Stimulated activated CD8-positive, alpha-beta memory T cell treated with anti-CD3 and anti-CD28 coated beads, Interleukin-4, amount 100 ng/mL, for 1 hour (primary cell): ENCODE measurements at places on chromosomes 11 and 22.

DNA sequence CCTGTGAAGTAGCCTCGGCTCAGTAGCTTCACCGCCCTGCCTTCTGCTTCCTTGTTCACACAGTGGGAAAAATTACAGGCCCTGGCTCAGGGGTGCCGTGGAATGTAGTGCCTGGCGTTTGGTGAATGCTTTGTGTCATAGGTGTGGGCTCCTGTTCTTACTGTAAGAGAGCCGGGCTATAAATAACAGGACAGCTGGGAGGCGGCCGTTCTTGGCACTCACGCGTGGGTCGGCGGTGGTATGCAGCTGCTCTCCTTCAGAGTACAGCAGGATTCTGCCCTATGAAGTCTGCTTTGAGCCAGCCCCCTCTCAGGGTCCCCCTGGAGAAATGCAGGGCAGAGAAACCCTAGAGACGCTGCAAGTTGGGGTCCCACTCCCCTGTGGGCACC, 84.2 kb downstream of the CTTN start:
- no peak for DNase-seq

GRCh38 chr22:48083502-48083901, 1321.1 kb downstream of the TBC1D22A start:
- no peak for DNase-seq

- DNase-seq: no peak
Observed at GRCh38 chr11:66299186-66299585, 7.5 kb downstream of the TMEM151A start.

DNA sequence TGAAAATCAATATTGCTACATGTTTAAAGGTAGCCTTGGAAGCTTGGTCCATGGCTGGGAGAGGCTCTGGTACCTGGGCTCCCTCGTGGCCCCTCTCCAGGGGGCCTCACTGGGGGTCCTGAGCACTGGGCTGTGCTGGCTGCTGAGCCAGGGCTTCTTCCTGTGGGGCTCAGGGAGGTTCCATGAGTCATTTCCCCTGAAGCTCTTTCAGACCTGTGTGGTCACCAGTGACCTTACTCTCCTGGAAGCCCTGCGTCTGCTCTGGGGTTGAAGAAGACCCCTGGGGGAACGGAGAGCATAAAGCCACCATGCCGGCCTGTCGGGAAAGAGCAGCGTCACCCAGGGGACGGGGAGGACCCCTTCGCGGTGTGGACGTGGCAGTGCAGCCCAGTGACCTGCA, 389.0 kb downstream of the TBC1D22A start:
- DNase-seq: no peak

DNA sequence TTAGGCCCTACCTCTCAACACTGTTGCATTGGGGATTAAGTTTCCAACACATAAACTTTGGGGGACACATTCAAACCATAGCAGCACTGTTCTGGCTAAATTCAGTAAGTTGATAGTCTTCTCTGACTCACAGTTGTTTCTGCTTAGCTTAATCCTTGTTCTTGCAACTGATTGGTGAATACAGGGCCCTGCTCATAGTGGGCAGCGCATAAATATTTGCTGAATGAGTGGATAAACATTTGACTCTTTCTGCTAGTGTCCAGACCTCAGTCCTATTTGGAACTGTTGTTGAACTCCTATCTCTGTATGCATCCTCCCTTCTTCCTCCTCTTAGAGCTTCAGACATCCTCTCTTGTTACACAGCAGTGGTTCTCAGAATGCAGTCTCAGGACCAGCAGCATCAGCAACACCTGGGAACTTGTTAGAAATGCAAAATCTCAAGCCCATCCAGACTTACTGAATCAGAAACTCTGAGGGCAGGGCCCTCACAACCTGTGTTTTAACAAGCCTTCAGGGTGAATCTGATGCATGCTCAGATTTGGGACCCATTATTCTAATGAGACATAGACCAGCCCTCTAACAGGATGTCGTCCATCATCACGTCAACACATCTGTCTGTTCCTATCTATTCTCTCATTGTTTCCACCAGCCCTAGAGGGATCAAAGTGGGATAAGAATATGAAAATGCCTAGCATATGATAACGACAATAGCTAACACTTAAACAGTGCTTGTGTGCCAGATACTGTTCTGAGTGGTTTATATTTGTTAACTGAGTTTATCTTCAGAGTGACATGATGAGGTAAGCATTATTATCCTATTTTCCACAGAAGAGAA, 22.3 kb downstream of the SPON1 start:
- no peak for DNase-seq

- DNase-seq: no peak
Observed at GRCh38 chr11:32960553-32961164, 55.0 kb upstream of the DEPDC7 start.

GRCh38 chr11:84390441-84391078, 1104.4 kb upstream of the CCDC90B start:
- DNase-seq: no peak

DNA sequence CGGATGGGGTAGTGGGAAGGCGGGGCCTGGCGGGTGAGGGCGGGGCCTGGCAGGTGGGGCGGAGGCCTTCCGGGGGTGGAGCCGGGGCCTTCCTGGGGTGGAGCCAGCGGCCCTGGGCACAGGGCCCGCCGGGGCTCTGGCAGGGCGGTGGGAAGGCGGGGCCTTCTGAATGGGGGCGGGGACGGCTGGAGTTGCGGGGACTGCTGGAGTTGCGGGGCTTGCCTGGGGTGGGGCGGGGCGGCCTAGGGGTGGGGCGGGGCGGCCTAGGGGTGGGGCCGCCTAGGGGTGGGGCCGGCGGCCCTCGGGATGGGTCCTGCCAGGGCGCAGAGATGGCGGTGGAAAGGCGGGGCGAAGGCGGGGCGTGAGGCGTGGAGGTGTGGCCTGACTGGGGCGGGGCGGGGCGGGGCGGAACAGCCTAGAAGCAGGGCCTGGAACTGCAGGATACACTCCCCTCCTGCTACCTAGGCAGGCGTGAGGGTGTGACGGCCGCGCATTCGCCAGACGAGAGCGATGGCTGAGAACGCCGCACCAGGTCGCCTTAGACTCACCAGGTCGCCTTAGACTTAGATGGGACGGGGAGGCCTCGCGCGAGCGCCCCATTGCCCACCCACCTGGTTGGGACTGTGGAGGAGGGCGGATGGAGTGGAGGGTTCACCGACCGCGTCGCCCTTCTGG, 19.3 kb downstream of the RRP7A start:
- DNase-seq: peak; percentile 35

- DNase-seq: no peak
Observed at GRCh38 chr11:8023831-8024555, 36.9 kb downstream of the EIF3F start.

GRCh38 chr22:37407856-37408255, 19.4 kb downstream of the ELFN2 start:
- DNase-seq: no peak

- no peak for DNase-seq
Observed at GRCh38 chr11:47714554-47715081, 551 bp downstream of the AGBL2 start.

- DNase-seq: no peak
Observed at GRCh38 chr22:26321469-26321913, 107.6 kb upstream of the ASPHD2 start.

- peak; percentile 46 for DNase-seq
Observed at GRCh38 chr22:36853407-36854099, 7.3 kb upstream of the NCF4 start.

DNA sequence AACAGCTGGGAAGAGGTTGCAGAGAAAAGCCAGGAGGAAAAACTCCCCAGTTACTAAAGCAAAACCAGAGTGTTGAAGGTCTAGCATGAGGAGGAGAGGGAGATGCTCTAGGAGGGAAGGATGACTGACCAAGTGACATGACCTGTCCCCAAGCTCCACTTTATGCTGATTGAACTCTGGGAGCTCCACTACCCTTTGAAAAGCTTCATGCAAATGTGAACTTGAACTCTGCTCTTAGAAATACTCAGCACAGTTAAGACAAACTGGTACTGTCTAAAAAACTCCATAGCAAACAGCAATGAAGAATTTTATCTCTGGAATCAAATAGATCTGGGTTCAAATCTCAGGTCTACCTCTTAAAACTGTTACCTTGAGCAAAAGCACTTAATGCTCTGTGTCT, 14.5 kb upstream of the POU2AF1 start:
- no peak for DNase-seq

- no peak for DNase-seq
Observed at GRCh38 chr22:50292643-50293440, 14.6 kb downstream of the PLXNB2 start.

DNA sequence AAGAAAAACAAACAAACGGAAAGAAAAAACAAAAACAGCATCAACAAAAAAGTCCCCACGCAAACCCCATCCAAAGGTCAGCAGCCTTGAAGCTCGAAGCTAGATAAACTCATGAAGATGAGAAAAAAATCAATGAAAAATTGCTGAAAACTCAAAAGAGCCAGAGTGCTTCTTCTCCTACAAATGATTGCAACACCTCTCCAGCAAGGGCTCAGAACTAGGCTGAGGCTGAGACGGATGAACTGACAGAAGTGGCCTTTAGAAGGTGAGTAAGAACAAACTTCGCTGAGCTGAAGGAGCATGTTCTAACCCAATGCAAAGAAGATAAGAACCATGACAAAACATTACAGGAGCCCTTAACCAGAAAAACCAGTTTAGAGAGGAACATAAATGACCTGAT, 18.4 kb upstream of the FTH1 start:
- no peak for DNase-seq

DNA sequence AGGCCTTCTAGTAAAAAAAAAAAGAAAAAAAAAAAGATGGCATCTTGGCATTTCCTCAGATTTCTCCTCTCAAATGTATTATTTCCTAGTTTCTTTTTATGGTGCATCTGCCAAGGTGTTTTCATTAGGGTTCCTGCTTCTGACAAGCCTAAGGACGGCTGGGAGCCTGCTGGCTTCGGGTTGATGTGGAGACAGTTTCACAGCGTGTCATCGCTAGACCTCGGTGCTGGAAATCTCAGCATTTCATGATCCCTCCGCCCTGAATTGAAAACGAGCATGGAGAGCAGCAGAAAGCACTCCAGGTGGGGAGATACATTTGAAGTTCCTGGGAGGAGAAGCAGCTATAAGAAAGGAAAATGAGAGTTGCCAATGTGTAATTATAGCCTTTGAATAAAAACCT, 283.9 kb upstream of the CNTN5 start:
- no peak for DNase-seq

DNA sequence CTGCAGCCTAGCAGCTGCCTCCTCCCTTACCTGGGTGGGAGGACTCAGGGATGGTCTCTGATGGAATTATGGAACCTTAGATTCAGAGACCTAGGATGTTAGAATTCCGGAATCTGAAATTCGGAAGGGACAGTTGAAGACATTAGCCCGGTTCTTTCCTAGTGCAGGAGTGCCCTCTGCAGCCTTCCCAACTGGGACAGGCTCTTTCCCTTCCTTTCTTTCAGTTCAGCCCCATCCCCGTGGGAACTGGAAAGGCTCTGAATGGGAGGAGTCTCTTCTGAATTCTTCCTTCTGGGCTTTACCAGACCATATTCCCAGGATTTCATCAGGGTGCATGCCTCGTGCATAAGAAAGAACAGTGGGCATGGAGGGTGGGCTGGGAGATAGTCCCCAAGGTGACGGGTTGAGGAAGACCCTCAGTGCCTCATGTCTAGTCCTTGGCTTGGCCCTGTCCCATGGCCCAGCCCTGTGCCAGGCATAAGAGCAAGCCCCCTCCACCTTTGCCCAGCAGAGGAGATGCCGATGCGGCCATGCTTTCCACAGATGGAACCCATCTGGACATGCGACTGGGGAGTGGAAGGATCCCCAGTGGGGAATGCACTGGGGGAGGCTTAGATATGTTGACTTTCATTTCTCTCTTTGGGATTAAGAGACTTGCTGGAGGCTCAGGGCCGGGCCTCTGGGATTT, 14.4 kb downstream of the DNAJB13 start:
- no peak for DNase-seq

DNA sequence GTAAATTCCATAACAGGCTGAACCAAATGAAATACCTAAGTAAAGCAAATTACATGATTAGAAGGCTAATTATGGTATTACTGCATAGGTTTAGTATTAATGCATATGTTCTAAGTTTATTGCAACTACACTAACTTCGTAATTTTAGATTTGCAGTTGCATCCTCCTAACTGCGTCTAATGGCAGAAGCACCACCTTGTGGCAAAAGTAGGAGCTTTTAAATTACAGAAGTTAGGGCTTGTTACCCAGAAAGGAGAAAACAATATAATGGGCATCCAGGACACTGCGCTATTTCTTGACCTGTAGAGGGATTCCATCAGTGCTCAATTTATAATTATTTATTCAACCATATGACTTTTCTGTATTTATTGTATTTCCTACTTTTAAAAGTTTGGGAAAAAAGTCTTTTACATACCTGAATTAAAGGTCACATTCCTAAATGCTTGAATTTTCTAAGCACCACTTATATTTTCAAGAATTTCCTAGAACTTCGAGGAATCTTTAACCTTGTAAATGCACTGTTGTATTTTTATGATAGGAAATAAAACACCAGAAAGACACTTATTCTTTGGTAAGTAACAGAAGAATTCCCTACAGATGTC, 16.3 kb upstream of the GPR83 start:
- no peak for DNase-seq

GRCh38 chr22:44445731-44446130, 52.3 kb downstream of the RTL6 start:
- DNase-seq: no peak

GRCh38 chr11:94853836-94854235, 85.7 kb downstream of the AMOTL1 start:
- DNase-seq: no peak

DNA sequence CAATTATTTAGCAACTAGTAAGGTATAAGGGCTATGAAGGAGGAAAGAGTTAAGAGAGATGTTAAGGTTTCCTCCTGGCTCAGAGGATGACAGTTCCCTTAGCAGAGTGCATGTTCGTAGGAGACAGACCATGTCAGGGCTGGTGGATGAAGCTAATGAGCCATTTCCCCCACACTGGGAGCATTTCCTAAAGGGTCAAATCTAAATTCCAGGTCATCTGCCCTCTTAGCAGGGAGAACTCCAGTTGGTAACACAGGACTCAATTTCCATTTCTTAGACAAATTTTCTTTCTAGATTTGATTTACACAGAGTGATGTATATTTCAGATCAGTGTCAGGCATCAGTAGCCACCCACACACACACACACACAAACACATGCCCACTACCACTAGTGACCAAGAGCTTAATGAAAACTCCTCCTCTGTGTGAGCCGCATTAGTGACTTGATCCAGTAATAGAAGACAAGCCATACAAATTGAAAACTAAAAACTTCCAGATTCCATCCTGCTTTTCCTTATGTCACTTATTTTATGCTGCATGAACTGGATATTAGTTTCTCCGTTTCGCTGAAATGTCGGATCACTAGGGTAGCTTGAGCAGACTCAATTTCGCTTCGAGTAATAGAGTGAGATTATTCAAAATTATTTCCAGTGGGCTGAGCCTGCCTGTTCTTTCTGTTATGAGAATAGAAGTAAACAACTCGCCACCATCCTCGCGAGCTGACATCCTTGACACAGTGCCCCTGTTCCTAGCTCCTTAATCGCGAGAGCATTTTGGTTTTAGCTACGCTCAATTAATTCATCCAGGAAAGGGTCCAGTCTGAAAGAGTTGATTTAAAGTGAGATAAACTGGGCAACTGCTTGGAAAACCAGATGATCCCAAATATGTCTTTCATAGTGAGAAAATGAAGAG, 582.6 kb downstream of the SOX6 start:
- no peak for DNase-seq

GRCh38 chr11:125585487-125585886, 7.2 kb upstream of the STT3A start:
- DNase-seq: no peak
